Breast epithelium (tissue), 4 donors: ENCODE measurements at places on chromosomes 3 and 15. TPM values are rescaled to one million over a fixed set of nuclear protein-coding genes. Genes with fewer than 3 reads are reported as not detected.
A peak's percentile ranks its signal among the peaks of the same experiment; 100 is the strongest.

Gene SNX22
- total RNA-seq = 0.98 TPM

Gene TMEM212
- not detected for total RNA-seq

Gene DUOXA2
- 0.33 TPM for total RNA-seq

Gene TTC14
- total RNA-seq = 122 TPM

Gene C3orf85
- not detected for total RNA-seq

GRCh38 chr3:2822611-2823010 lies 287.6 kb downstream of the IL5RA start:
- no peak for DNase-seq

DNA sequence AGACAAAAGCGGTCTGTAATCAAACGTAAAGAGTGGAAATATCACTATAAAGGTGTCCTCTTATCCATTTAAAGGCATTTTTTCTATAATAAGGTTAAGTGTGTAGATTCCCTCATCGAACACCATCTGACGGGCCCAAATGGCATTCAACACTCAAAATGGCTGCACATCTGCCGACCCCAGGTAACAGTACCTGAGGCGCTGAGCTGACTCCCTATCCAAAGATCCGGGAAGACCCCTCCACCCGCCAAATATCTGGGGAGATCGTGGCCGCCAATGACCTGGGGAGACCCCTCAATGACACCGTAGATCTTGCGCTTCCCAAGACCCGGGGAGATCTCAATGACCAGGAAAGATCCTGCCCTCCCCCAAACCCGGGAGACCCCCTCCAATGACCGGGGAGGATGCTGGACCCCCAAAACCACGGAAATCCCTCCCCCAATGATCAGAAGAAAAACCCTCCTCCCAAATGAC lies 476 bp downstream of the IP6K2 start:
- no peak for DNase-seq

- no peak for DNase-seq
Measured at GRCh38 chr3:16724487-16724886, 119.3 kb upstream of the DAZL start.

- no peak for DNase-seq
Measured at GRCh38 chr15:51286816-51287215, 51.6 kb downstream of the CYP19A1 start.

DNA sequence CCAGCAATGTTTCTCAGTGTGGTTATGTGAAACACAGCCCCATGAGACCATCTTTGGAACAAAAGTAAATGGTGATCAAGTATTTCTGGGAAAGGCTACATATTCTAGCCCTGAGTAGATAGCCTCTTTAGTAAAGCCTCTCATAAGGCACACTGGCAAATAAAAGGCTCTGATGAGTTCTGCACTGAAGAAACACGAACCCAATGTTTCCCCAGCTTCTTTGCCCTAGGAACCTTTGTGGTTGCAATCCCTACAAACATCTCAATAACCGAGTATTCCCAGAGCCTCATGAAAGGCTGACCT lies 41.8 kb downstream of the RAB6B start:
- no peak for DNase-seq

GRCh38 chr3:57752307-57752706 lies 3.8 kb upstream of the SLMAP start:
- DNase-seq = peak; percentile 52

GRCh38 chr3:150396956-150397550 lies 11.0 kb upstream of the TSC22D2 start:
- no peak for DNase-seq

- DNase-seq = no peak
Measured at GRCh38 chr15:60134609-60135008, 130.5 kb downstream of the FOXB1 start.

DNA sequence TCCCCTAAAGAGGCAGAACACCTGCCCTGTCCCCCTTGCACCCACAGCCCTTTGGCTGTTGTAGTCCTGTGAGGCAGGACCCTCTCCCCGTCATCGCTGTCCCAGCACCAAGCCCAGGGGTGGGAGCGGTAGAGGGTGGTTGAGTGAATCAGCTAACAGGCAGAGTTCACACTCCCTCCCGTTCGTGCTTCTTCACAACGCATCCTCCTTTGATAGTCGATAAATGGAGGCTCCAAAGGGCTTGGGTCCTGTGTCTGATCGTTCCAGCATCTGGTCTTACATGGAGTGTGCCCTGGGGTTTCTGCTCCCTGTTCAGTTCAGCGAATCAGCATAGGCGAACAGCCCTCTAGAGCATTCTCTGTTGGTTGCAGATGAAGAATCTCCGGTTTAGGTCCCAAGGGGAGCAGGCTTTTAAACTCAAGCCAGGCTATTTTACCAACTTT lies 820 bp upstream of the HMCES start:
- DNase-seq = no peak

DNA sequence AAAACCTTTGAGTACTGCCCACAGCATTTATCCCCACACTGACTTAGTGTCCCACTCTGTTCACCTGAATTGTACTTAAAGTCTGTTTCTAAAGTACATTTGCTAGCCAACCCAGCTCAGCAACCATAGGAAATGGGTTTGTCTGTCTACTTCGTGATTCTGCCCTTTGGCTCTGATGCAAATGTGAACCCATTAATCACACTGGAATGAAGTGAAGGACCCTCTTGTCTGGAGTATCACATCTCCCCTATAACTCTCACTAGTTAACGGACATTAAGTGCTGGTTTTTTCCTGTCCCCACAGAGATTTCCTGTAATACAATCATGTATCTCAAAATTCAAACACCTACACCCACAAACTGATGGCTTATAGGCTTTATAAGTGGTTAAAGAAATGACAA lies 20.5 kb downstream of the EID1 start:
- no peak for DNase-seq
